Stimulated activated CD8-positive, alpha-beta memory T cell treated with anti-CD3 and anti-CD28 coated beads, Interleukin-2, amount 100 ng/mL, for 1 hour (primary cell): ENCODE measurements at places on chromosomes 3 and 15.

DNA sequence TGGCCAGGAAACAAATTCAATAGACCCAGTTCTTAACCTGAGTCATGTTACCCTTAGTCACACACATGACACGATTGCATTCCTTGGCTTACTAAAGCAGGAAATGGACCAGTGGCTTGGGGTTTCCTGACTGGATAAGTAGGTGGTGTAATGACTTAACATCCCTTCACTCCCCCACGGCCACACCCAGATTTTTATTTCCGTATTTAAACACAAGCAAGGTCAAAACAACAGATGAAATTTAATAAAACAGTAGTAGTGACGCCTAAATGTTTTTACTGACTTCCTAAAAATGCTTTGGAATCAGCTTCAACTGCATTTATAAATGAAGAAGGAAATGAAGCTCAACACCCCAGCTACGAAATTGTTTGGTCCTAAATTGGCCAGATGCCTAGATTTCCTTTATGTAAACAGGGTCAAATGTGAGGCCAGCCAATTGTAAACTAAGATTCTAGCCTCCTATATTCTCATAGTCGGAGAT lies 324.3 kb downstream of the CHST2 start:
- DNase-seq = no peak

DNA sequence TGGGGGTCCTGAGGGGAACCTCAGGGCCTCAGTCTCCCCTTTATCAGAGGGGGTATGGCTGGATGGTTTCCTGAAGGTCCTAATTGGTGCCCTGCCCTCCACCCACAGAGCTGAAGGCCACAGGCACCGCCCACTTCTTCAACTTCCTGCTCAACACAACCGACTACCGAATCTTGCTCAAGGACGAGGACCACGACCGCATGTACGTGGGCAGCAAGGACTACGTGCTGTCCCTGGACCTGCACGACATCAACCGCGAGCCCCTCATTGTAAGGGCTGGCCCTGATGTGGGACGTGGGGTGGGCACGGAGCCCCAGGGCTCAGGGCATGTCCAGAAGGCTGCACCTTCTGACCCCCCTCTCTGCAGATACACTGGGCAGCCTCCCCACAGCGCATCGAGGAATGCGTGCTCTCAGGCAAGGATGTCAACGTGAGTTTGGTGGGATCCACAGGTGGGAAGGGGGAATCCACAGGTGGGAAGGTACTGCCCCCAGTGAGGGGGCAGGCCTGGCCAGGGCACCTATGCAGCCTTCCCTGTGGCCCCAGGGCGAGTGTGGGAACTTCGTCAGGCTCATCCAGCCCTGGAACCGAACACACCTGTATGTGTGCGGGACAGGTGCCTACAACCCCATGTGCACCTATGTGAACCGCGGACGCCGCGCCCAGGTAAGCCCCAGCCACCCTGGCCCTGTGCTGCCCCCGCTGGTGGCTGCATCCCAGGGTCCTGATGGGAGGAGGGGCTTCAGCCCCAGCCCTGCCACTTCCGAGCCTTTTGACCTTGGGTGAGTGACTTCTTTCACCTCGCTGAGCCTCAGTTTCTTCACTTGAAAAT lies 17.5 kb upstream of the GNAT1 start:
- DNase-seq = no peak

DNA sequence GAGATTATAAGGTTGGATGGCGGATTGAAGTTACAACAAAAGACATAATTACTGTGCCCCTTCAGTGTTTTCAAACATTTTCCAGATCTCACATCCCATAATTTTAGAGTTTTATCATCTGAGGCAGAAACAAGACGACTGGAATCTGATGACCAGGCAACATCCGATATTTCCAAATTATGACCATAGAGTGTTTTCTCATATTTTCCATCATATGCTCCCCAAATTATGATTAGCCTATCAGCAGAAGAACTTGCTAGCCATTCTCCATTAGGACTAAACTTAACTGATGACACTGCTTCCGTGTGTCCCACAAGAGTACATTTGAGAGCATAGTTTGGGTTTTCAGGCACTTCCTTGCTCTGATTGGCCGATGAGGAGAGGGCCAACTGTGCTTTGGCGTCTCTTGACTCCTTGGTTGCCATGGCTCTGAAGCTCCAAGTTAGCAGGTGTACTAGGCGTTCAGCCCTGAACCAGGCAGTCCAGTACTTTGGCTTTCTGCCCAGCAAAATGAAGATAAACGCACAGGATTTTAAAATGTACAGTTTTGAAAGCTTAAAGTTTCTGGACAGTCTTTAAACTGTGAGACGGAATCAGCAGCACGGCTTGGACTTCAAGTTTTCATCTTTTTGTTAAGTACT lies 638 bp downstream of the WDR5B start:
- DNase-seq = no peak

DNA sequence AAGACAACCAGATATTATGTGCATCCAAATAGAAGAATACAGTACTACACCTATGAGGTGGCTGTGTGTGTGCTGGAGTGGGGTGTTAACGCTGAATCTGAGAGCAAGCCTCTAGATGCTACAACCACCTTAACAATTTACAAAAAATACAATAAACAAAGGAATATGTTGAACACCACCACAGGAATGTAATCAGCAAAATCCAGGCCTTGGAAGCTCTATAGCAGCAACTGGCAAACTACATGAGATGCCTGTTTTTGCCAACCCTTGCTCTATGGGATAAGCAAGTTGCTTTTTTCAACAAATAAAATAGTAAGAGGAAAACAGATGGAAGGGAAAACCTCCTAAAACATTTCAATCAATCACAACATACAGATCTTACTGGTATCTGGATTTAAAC lies 23.9 kb downstream of the SLTM start:
- no peak for DNase-seq

GRCh38 chr15:77239882-77240608 lies 169.1 kb upstream of the TSPAN3 start:
- no peak for DNase-seq

DNA sequence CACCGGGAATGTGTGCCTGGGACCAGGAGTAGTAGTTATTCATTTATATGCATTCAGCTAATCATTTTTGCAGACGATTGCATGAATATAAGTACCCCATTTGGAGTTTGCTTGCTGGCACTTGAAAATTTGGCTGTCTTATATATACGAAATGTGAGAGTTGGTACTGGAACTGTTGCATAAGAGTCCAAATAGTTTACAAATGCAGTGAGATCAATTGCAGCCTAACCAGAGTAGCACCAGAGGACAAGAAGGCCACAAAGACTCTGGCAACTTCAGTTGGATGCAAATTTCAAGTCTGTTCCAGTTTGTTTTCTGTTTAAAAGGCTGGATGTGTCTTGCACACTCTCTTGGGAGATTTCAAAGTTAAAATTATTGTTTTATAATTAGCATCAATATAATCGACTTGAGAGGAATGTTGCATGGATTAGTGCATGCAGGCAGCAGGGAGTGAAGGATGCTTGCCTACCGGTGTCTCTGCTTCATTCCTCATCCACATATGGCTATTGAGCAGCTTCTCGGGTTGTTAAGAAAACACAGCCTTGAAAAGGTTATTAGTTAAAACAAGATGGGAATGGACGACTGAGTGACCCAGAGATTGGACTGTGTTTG lies 213.0 kb downstream of the PTPRG start:
- no peak for DNase-seq

GRCh38 chr3:156274791-156275190 lies 154.4 kb downstream of the KCNAB1 start:
- DNase-seq = no peak
